Airway epithelial cell (primary cell): ENCODE measurements at places on chromosomes 13 and 19. TPM values are rescaled to one million over a fixed set of nuclear protein-coding genes. Genes with fewer than 3 reads are reported as not detected.

Gene RDH8
- total RNA-seq = not detected in 2 replicates

Gene TRMT1
- total RNA-seq = 34.3 and 35.7 TPM in 2 replicates

Gene C19orf85
- not detected in 2 replicates for total RNA-seq

Gene FAM174C
- total RNA-seq = 81.9 and 109 TPM in 2 replicates

Gene PTGIR
- 0.05 and 0.21 TPM in 2 replicates for total RNA-seq

Gene HSD11B1L
- total RNA-seq = 12.4 and 13.4 TPM in 2 replicates

Gene MCOLN1
- 2.7 and 3.2 TPM in 2 replicates for total RNA-seq

Gene ZNF780B
- 2.1 and 3.1 TPM in 2 replicates for total RNA-seq

Gene ZNF541
- 0.07 TPM in 1 of 2 replicates, not detected in the other for total RNA-seq

Gene TMEM86B
- total RNA-seq = 1.1 and 2.4 TPM in 2 replicates

Gene ANKLE1
- total RNA-seq = 0.85 and 2.2 TPM in 2 replicates

Gene KCNJ14
- total RNA-seq = 0.05 and 0.42 TPM in 2 replicates

Gene SIGLEC9
- not detected in 2 replicates for total RNA-seq

Gene BLOC1S3
- 11.4 and 13.3 TPM in 2 replicates for total RNA-seq

Gene ZNF8
- total RNA-seq = 3.3 and 5.2 TPM in 2 replicates

Gene SPRED3
- total RNA-seq = 1.8 and 2.0 TPM in 2 replicates

Gene SIGLEC8
- not detected in 2 replicates for total RNA-seq

Gene IFT88
- total RNA-seq = 4.5 and 5.5 TPM in 2 replicates

Gene KCTD4
- total RNA-seq = 0.09 TPM in 1 of 2 replicates, not detected in the other

Gene ZNF229
- 3.2 and 5.4 TPM in 2 replicates for total RNA-seq

Gene PRR19
- 0.33 and 1.3 TPM in 2 replicates for total RNA-seq

Gene PRTN3
- 0.49 TPM in 1 of 2 replicates, not detected in the other for total RNA-seq

Gene PTH2
- total RNA-seq = not detected in 2 replicates

Gene TRIM28
- total RNA-seq = 425 and 465 TPM in 2 replicates

Gene ZNF415
- 0.84 and 2.3 TPM in 2 replicates for total RNA-seq

Gene CCDC159
- total RNA-seq = 7.8 and 8.7 TPM in 2 replicates

Gene SHANK1
- total RNA-seq = 0.35 TPM in 1 of 2 replicates, not detected in the other

Gene EBI3
- total RNA-seq = not detected in 2 replicates

Gene LINGO3
- not detected in 2 replicates for total RNA-seq

Gene HSPB6
- 0.35 TPM in 1 of 2 replicates, not detected in the other for total RNA-seq

Gene C19orf73
- 4.0 and 11.2 TPM in 2 replicates for total RNA-seq

Gene SYCN
- not detected in 2 replicates for total RNA-seq

Gene DNAAF3
- total RNA-seq = 1.1 and 3.1 TPM in 2 replicates

Gene TSHZ3
- 1.6 and 2.0 TPM in 2 replicates for total RNA-seq
